Fibroblast of skin of left biceps (primary cell): ENCODE measurements at places on chromosomes 11 and 22.
A peak's percentile ranks its signal among the peaks of the same experiment; 100 is the strongest.

GRCh38 chr11:125129316-125129993, 18.0 kb upstream of the TMEM218 start:
- DNase-seq: no peak

- no peak for DNase-seq
Measured at GRCh38 chr11:30984827-30985226, 384.7 kb downstream of the DCDC1 start.

- no peak for DNase-seq
Measured at GRCh38 chr22:17578136-17578754, 14.9 kb downstream of the SLC25A18 start.

DNA sequence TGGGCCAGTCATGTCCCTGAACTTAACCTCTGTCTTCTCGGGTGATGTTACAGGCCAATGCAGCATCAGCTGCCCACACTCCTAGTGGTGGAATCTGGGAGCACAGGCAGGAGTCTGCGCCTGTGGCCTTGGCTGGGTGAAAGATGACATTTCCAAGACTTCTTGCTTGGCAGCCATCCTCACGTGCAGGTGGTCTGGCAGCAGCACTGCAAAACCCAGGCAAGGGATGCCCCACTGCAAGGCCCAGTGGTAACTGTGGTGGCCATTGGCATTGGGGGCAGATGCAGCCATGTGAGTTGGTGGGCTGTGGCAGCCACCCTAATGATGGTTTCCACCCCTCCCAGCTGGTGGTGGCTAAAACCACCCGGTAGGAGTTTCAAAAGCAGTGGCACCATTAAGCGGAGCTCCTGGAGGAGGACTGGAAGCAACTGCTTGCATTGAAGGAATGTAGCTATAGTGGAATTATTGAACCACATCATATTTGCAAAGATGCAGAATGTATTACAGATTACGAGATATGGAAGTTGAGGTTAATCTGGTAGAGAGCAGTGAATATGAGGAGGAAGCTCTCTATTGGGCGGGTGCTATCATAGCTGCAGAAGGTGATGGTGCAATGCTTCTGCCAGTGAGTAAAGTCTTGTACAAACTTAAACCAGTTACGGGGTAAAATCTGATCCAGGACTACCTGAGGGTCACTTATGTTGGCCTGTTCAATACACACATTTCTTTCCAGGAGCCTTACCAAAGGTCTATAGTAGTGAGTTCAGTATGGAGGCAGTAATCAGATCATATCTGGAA, 120.7 kb upstream of the TOP3B start:
- DNase-seq: no peak

- DNase-seq: no peak
Measured at GRCh38 chr11:46838501-46838900, 7.6 kb downstream of the CKAP5 start.

GRCh38 chr22:25206998-25207397, 7.3 kb downstream of the CRYBB3 start:
- DNase-seq: no peak

DNA sequence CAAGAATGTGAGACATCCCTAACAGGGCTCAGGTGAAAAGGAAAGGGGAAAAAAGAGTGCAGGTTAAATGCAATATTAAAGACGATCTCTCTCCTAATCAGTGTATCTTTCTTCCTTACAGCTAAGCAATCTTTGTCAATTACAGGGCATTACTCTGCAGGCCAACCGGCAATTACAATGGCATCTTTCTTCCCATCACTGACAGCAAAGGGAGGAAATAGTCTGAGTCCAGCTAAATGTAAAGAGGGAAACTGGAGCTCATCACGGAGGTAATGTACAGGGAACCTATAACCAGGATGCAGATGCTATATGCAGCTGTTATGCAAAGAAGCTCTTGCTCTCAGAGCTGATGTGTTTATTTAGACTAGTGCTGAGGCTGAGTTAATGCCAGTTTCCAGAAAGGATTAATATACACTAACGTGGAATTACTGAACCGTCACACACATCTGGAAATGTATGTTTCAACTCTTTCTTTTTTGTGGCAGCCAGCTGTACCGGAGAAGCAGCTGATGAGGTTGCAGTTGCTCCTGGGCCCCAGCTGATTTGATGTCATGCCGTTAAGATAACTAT, 121.6 kb downstream of the KIRREL3 start:
- no peak for DNase-seq

- no peak for DNase-seq
Measured at GRCh38 chr11:85643191-85643614, 4.6 kb upstream of the TMEM126A start.

DNA sequence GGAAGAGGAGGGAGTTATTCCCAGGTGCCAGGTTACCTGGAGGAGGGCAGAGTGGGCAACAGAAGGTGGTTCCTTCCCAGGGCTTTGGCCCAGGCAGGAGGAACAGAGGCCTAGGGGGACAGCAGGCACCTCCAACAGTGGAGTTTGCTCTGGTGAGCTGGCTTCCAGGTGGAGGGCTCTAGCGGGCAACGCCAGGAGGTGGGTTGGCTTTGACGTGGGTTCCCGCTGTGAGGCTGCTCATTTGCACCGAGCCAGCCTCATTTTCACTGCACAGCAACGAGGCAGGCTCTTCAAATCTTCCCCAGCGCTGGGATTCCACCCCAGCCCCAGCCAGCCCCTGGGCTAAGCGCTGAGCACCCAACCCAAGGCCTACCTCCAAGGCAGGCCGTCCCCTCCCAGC, 8.1 kb downstream of the IGSF9B start:
- DNase-seq: no peak

DNA sequence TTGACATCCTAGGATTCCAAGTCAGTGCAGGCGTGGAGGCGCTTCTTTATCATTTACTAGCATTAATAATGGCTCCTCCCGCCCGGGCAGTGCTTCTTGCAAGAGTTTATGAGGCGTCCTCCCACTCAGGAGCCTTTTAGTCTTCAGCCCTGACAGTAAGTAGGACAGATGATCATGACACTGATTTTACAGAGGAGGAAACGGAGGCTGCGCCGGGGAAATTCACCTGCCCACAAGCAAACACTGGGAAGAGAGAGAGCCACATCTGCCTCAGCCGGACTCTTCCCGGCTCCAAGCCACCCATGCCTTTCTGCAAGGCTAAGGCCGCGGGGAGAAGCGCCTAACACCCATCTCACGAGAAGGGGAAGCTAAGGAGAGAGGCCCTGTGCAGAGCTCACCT, 35.9 kb downstream of the KIAA0930 start:
- DNase-seq: no peak

- no peak for DNase-seq
Measured at GRCh38 chr11:34344410-34344767, 13.4 kb downstream of the ABTB2 start.

DNA sequence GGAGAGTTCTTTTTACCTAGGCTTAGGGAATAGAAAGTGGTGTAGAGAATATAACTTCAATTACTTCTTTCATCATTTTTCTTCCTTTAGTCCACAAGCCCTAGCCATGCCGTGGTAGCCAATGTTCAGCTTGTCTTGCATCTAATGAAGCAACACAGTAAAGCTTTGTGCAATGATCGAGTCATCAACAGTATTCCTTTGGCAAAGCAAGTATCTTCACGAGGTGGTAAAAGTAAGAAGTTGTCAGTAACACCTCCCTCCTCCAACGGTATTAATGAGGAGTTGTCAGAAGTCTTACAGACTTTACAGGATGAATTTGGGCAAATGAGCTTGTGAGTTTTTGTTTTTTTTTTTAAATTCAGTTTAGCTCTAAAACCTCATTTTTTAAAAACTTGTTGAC, 37.4 kb downstream of the CEP57 start:
- DNase-seq: no peak

GRCh38 chr11:95254131-95254704, 23.2 kb upstream of the SESN3 start:
- peak; percentile 71 for DNase-seq

DNA sequence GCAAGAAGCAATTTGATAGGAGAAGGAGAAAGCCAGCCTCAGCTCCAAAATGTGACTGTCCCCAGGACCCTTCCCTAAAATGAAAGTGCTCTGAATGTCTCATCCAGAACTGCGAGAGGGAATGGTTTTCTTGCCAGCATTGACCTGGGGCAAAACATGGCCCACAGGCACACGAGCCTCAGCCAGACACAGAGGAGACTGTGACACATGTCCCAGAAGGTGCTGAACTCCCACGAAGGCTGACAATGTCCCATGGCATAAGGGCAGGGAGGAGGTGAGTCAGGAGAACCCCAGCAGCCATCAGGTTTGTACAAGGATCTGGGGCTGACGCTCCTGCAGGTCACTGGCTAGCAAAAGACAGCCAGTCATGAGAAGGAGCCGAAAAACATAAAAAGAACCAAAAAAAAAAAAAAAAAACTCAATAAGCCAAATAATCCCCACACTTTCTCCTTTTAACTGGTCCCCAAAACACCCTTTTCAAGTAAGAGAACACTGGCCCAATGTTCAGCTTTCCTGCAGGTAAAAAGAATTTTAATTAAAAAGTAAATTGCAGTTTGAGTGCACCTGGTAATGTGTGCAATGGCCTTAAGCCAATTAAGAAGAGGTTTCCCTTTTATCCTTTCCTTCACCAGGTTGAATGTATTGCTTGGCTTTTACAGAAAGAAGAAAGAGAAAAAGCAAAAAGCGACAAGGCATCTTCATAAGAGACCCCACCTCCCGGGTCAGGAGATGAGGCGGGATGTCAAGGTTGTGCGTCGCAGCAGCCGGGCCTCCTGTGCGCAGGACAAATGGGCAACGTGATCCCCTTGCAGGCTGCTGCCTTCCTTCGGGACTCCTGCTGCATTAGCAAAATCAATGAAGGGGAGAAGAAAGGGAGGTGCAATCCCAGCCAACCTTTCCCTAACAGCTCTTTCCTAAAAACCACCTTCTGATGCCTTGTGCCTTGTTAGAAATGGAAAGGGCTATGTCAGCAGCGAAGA, 43.6 kb downstream of the GALNT18 start:
- no peak for DNase-seq

- peak; percentile 29 for DNase-seq
Measured at GRCh38 chr11:95764267-95764898, 25.2 kb downstream of the FAM76B start.

GRCh38 chr22:36422287-36423014, 34.7 kb upstream of the MYH9 start:
- DNase-seq: no peak

DNA sequence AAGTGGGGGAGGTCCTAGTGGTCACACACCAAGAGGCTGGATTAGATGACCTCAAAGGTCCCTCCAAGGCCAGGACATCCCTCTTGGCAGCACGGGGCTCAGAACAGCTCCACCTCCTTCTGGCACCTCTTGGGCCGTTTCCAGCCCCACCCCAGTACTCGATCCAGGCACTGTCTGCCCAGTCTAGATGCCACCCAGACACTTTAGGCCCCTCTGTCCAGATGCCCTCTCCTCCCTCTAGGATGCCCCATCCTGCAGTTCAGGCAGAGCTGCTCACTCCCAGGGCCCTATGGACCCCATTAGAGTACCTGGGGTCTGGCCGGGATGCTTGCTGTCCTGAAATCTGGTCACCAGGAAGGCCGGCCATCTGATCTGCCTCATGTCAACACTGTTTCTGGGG, 34.7 kb upstream of the PRR5 start:
- no peak for DNase-seq

DNA sequence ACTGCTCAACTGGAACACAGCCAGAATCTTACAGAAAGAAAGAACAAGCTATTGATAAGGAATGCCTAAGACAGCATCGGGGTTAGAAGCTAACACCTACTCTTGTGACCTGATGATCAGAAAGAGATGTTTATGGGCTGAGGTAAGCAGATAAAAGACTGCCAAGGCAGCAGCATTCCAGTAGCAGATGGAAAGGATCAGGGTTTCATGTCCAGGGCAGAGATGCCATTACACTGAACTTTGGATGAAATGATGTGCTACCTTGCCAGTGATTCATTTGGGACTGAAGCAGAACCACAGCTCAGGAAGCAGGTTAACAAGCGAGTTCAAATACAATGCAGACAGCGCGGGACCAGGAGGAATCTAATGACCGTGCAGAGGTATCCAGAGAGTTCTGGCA, 27.1 kb upstream of the APOA1 start:
- DNase-seq: no peak

GRCh38 chr11:111586388-111586831, 15.8 kb upstream of the SIK2 start:
- DNase-seq: no peak

DNA sequence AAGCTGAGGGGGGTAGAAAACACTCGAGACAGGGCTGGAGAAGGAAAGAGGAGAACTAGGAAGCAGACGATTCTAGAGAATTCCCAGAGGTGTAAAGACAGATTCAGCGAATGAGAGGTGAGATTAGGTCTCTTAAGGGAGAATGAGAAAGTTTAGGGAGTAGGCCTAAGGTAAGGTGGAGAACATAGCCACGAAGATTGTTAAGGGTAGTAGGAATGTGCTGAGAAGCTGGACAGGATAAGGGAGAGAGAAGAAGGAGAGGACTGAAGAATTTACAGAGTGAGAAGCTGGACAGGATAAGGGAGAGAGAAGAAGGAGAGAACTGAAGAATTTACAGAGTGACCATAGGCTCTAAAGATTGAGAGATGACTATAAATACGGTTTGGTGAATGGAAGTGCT, 908 bp downstream of the PPME1 start:
- DNase-seq: no peak

DNA sequence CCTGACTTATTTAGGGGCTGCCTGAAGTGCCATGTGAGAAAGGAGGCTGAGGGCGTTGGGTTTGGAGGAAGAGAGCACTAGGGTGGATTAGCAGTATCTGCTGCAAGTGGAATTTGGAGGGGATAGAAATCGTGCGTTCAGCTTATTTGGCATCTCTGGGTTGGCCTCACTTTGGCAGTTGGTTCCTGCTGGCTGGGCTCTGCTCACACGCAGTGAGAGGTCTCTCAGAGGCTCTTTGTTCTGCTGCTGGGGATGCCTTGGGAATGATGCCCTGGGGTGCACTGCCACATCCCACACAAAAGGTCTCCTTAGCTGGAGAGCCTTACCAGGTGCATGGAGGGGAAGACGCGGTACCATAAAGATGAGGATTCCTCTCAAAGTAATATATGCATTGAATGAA, 17.7 kb upstream of the MICAL2 start:
- DNase-seq: no peak

- DNase-seq: no peak
Measured at GRCh38 chr11:113923572-113923971, 19.0 kb downstream of the HTR3B start.

DNA sequence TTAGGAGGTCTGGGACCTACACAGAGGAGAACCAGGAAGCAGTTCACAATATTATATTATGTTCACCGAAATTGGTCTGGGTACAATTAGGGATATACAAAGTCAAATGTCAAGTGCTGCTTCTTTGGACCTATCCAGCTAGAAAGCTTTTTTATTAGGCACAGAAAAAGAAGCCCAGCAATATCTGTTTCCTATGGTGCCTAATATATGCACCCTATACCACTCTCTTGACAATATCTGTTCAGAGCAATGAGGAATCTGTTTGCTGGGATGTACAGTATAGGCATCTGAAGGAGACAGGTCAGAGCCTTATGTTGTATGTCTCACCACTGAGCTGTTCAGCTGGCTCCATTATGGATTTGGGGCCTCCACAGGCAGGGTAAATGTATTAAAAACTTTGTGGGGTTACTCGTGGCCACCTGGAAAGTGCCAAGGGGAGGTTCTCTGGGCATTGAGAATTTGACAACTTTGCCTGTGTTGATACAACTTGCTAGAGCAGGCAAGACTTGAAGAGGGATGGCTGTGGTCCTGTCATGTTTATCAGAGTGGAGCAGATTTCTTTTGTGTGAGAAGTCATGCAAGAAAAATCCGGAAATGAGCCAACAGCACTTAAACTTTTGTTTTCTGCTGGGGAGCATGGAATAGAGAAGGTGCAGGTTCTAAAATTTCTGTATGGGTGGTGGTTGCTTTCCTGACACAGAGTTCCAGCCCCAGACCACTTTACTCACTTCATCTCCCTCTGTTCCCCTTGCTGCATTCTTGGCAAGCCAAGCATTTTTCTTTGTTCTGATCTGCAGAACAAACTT, 10.1 kb downstream of the STIM1 start:
- DNase-seq: no peak

- no peak for DNase-seq
Measured at GRCh38 chr11:57377107-57377506, 3.8 kb downstream of the PRG3 start.
